ENCODE measurements at places on chromosomes 3 and 15.

- no peak for DNase-seq
Measured at GRCh38 chr15:60381148-60381788, 16.5 kb downstream of the ANXA2 start.

GRCh38 chr15:68621535-68621934 is 42.7 kb downstream of the CORO2B start:
- DNase-seq: no peak

GRCh38 chr3:125202197-125202596 is 10.4 kb downstream of the SLC12A8 start:
- DNase-seq: no peak

DNA sequence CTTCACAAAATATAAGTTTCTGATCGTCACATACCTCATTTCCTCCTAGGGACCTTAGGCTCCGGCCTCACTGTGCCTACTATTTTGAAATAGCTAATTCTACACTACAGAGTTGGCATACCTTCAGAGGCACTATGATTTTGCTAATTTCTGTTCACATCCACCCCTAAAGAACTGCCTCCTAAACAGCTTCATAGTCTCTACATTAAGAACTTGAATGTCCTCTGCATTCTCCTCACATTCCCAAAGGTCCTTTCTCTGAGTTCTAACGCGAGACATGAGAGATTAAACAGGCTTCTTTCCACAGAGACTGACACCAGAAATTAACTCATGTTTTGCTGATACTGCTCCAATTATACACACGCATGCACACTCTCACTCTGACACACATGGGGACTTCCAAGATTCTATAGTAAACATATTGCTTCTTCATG is 75.5 kb downstream of the DLG1 start:
- DNase-seq: no peak

DNA sequence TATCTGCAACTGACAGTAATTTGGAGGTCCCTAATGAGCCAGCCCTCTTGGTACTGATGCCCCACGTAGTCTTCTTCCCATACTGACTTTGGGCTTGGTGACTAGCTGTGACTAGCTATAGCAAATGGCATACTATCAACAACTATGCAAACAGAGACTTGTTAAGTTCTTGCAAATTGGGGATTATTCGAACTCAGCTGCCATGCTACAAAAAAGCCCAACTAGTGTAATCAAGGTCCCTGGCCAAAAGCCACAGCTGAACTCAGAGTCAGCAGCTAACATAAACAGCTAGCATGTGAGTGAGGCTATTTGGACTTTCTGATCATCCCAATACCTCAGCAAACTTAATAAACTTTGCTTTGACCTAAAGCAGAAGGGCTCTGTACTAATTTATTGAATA is 121.2 kb upstream of the PLXND1 start:
- no peak for DNase-seq

GRCh38 chr15:23645371-23646164 is 2.1 kb downstream of the MAGEL2 start:
- DNase-seq: no peak

DNA sequence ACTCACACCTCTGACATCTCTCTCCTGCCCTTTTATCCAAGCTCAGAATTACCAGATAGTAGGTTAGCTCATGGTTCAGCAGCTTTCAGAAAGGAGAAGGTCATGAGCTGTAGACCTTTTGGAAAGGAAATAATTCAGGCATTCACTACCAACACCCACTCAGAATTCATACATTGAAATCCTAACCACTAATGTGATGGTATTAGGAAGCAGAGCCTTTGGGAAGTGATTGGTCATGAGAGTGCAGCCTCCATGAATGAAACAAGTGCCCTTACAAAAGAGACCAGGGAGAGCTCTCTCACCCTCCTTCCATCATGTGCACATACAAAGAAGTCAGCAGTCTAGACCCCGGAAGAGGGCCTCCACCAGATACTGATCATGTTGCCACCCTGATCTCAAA is 315.8 kb upstream of the CCDC54 start:
- no peak for DNase-seq

GRCh38 chr3:2802429-2802828 is 307.7 kb downstream of the IL5RA start:
- no peak for DNase-seq

DNA sequence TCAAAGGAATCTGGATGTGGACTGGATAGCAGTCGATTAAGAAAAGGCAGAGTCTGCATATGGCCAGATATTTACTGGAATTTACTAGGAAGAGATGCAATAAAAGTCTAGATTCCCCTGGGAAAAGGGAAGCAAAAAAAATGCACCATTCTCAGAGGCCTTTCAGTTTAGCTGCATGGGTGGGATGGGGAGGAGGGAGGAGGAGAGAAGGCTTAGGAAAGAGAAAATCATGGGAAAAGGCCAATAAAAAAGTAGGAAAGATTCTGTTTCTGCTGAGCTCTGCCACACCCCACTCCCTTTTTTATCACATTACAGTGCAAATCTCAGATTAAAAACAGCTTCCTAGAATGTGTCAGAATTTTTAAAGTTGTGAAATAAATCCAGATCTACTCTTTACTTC is 103.6 kb downstream of the ADAMTS9 start:
- DNase-seq: no peak

GRCh38 chr3:17894434-17895060 is 152.1 kb upstream of the TBC1D5 start:
- no peak for DNase-seq

GRCh38 chr15:31223478-31224350 is 102.9 kb upstream of the KLF13 start:
- no peak for DNase-seq

DNA sequence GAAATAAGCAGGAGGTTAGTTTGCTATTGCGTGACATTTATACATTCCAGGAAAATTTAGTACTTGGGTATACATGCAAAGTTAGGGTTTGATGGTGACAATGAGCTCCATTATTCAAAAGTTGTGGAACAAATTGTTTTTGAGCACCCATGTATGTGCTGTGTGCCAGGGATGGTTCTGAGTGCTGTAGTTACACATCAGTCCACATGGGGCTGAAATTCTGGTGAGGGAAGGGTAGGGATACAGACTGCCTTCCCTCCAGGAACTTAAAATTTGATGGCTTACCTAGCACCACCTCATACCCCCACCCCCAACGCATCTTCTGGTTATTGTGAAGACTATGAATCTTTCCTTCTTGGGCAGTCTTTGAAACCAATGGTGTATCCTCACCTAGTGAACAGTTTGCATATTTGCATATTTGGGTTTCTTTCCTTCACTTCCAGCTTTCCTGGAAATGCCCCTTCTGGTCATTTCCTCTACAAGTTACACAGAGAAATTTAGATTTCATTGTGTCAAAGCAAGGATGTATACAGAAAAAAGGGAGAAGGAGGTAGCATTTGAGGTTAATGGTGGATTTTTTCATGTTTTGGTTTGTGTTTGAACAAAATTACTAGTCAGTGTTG is 222.0 kb upstream of the IL12A start:
- no peak for DNase-seq

DNA sequence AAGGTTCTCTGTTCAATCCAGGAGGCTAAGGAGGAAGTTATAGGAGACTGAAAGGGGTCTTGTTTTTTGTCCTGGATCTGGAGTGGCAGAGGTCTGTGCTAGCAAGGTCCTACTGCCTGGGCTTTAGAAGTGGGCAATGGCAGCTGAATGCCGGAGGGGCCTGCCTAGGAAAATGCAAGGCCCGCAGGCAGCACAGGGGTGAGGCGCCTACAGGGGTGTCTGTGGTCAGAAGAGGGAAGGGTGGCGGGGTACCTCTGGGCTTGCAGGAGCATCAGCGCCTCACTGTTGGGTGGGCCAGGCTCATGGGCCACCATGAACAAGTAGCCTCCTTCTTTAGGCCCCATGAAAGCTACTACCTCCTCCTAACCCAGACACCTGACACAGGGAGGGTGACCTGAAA is 175.4 kb downstream of the PEX5L start:
- no peak for DNase-seq

DNA sequence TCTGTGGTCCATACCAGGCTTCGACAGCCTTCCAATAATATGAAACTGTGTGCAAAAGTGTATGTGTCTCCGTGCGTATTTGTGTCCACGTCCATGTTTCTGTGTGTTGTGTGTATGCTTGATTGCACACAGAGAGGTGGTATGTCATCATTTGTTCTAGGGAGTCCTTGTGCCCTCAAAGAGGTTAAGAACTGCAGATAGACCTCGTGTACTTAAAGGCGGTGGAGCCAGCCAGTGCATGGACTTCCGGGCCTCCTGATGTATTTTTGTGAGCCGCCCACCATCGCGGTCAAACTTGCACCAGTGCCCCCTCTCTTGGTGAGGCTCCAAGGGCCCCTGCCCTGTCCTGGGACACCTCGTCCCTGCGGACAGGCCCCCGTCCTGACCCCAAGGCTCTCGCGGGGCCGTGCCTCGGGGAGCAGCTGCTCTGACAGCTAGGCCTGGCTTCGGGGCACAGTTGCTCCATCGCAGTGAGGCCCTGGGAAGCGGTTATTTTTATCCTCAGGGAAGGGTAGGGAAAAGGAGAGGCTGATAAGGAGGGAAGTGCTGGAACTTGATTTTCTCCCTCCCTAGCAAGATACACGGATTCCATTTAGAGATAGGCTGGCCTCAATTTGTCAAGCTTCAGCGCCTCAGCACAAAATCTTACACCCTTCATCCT is 1.2 kb upstream of the RYK start:
- DNase-seq: no peak

- DNase-seq: no peak
Measured at GRCh38 chr15:23629234-23629805, 18.3 kb downstream of the MAGEL2 start.

GRCh38 chr3:13533885-13534301 is 15.0 kb upstream of the FBLN2 start:
- no peak for DNase-seq

- no peak for DNase-seq
Measured at GRCh38 chr3:136639069-136639468, 113.1 kb downstream of the STAG1 start.

DNA sequence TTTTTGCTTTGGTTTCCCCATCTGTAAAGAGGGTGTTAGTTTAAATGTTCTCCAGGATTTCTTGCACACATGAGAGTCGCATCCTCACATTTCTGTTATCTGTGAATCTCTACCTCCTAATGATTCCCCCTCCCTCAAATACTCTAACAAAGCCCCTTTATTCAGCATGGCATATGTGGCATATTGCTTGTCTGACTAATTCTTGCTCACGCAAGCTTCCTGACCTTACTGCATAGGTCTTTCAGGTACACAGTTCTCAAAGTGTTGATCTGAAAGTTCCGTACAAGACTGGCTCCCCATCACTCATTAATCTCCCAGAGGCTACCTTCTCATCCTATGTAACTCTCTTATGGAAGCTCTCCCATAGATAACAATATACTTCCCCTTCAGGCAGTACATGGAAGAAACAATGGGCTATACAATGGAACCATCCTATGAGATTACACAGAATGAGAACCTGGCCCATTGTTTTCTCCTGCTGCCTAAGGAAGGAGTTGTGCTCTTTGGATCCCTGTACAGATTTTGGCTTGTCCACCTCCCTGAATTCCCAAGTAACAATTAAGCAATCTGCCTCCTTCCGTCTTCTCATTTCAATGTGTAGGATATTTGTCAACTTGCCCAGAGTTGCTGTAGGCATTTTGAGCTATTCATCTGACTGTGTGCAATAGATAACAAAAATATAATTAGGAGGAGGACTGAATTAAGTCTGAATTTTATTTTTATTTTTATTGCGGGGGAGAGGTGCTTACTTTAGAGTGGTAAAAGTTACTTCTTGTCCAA is 51.0 kb downstream of the PPARG start:
- DNase-seq: no peak

DNA sequence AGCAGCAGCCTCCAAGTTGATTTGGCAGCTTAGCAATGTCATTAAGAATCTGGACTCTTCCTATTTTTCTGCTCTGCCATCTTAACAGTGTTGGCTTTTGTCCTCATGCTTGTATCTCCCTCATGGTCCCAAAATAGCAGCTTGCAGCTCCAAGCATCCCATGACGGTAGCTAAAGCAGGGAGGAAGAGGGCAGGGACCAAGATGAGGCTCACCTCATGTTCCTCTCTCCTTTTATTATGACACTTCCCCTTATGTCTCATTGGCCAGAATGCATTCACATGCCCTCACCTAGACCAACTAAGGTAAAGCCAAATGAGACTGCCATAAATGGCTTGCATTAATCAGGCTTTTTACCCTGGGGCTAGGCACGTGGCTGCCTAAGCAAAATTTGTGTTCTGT is 382.4 kb downstream of the SHQ1 start:
- no peak for DNase-seq
